ENCODE measurements at places on chromosomes 1 and 21. TPM values are rescaled to one million over a fixed set of nuclear protein-coding genes. Genes with fewer than 3 reads are reported as not detected.

Gene LINGO4
- total RNA-seq = 0.13 TPM

DNA sequence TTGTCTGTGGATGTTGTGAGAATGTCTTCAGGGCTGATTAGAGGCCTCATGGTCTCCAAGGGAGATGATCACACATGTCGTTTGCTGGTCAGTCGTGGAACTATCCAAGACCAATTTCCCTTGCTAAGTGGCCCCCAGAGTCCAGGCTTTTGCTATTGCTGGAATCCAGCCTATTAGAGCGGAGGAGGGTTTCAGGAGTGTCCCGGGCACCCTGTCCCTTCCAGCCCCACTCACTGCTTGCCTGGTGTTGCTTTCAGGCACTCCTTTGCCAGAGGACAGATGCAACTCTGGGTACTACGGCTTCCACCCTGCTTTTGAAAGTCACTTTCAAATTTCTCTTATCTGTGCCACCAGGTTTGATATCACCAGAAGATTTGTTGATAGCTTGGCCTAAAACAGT lies 149.1 kb downstream of the NOS1AP start:
- no peak for DNase-seq

GRCh38 chr1:185719021-185719420 lies 15.2 kb upstream of the HMCN1 start:
- peak; percentile 24 for DNase-seq

GRCh38 chr1:5896706-5897660 lies 95.2 kb downstream of the NPHP4 start:
- DNase-seq = no peak

GRCh38 chr1:106937104-106937503 lies 119.4 kb upstream of the PRMT6 start:
- DNase-seq = no peak

GRCh38 chr1:33055210-33056008 lies 18.7 kb upstream of the AK2 start:
- DNase-seq = peak; percentile 67

GRCh38 chr21:29704719-29705118 lies 235.1 kb downstream of the GRIK1 start:
- DNase-seq = no peak

All from endothelial cell (in vitro differentiated cells).